ENCODE measurements at places on chromosomes 3 and 15.

DNA sequence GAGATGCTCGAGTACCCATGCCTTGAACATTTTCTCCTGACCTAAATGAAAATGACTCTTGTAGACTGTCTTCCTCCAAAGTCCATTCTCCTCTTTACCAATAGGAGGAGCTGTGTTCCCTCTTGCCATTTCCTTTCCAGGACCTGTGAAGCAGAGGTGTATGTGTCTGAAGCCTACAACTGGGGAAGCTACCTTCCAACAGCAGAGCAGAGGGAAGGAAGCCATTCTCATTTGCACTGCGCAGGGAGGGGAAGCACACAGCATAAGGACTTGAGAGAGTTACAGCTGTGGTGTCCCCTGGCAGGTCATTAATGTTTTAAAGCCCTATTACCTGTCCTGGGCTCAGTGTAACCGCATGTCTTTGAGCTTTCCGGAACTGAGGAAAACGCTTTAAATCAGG lies 38.7 kb downstream of the HSPBAP1 start:
- no peak for DNase-seq

- no peak for DNase-seq
Observed at GRCh38 chr15:48646331-48646730, 822 bp upstream of the FBN1 start.

- no peak for DNase-seq
Observed at GRCh38 chr3:184645336-184645735, 66.5 kb downstream of the MAGEF1 start.

DNA sequence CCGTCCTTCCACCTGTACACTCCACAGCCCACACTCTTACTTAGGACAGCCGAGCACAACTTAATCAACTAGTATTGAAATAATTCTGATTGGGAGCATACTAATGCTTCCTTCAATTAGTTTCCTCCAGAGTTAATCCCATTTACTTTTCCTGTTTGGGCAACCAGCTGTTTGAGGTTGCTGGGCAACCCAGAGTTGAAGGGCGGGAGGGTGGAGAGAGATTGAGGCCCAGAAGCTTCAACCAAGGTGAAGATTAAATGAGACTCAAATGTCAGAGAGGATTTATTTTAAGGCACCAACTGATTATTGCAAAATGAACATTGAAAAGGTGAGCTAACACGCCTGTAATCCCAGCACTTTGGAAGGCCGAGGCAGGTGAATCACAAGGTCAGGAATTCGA lies 428.5 kb upstream of the SEMA6D start:
- DNase-seq: no peak

GRCh38 chr3:189317911-189318310 lies 146.1 kb downstream of the TPRG1 start:
- no peak for DNase-seq

DNA sequence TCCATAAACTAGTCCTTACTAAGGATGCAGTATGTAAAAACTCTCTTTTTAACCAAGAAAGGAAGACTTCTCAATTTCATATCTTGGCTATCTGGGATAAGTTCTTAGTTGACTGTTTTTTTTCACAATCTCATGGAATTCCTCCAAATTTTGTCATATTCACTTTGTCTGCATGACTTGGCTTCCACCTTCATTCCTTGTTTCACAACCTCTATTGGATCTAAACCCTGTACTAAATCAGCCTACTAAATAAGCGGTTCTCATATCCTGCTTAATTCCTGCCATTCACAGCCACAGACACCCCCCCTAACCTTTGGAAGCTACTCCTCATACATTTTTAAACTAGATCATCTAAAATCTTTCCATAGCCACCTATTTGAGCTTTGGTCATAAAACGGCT lies 370.6 kb upstream of the NAALADL2 start:
- no peak for DNase-seq

GRCh38 chr3:177244606-177245005 lies 47.3 kb upstream of the TBL1XR1 start:
- no peak for DNase-seq

GRCh38 chr3:12437861-12438260 lies 46.4 kb upstream of the TSEN2 start:
- no peak for DNase-seq

DNA sequence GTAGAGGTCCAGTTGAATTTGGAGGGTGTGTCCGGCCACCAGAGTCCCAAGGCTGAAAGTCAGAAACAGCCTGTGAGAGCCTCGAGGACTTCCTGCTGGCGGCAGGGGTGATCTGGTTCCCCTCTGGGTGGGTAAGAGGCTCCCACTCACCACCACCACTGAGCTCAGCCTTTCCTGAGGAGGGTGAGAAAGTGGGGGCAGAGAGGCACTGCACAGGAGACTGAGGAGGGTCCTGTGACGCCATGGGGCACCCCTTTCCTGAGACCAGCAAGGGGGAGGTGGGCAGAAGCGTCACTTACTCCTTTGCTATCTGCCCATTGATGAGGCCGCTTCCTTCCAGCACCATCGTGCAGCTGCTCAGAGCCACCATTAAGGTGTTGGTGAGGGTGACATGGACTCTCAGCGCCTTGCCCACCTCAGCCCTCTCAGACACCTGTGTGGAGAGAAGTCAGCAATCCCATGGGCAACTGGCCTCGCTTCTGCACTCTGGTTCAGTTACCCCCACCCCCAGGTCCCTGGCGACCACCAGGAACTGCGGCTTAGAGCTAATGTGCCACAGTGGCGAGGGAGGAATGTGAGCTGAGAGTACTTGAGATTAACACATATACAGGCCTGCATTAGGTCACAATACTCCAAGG lies 10.0 kb upstream of the TGM5 start:
- DNase-seq: no peak

- no peak for DNase-seq
Observed at GRCh38 chr3:187954873-187955586, 198.9 kb upstream of the LPP start.

DNA sequence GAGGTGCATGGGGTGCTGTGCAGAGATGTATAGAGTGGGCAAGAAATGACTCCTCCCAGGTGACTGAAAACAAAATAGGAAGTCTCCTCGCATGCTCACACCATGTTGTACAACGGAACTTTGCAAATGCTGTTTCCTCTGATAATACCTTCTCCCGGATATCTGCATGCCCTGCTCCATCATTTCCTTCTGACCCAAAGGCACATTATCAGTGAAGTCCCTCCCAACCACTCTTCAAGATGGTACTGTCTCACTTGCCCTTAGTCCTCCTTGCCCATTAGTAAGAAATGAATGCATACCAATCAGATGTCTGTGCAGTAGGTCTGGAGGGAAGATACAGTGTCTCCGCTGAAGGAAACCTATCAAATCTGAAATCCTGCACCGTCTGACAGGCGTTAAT lies 12.0 kb downstream of the TMED3 start:
- DNase-seq: no peak

GRCh38 chr3:159951540-159951939 lies 37.1 kb upstream of the IL12A start:
- no peak for DNase-seq

- DNase-seq: no peak
Observed at GRCh38 chr3:152823781-152824180, 11.2 kb upstream of the P2RY1 start.
